ENCODE measurements at places on chromosomes 6 and 20.
A peak's percentile ranks its signal among the peaks of the same experiment; 100 is the strongest.

- DNase-seq, result no peak
Measured at GRCh38 chr20:58512808-58513552, 2.2 kb downstream of the APCDD1L start.

GRCh38 chr6:119552021-119552420 lies 202.5 kb upstream of the MAN1A1 start:
- DNase-seq, result no peak

- DNase-seq, result no peak
Measured at GRCh38 chr6:34190504-34191122, 44.7 kb upstream of the GRM4 start.

DNA sequence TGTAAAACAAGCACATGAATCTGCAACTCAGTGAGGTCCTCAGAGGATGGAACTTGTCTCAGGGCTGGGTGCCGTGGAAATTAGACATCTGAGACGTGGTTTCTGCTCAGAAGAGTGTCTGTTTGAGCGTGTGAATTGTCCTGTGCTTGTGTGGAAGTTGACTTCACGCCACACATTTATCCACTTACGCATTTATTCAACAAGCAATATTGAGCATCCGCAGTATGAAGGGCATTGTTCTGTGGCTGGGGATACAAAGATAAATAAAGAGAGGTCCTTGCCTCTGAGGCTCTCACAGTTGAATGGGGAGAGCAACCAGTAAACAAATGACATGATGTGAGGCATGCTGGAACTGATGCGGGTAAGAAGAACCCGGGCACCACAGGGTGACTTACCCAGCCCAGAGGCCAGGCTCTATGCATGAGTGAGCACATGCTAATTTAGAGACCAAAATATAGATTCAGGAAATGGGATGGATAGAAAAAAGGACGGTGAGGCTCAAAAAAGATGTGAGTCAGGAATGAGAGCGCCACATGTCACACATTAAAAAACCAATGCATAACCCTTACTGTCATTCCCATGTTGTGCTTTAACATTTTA lies 60.4 kb downstream of the SOBP start:
- DNase-seq, result no peak

DNA sequence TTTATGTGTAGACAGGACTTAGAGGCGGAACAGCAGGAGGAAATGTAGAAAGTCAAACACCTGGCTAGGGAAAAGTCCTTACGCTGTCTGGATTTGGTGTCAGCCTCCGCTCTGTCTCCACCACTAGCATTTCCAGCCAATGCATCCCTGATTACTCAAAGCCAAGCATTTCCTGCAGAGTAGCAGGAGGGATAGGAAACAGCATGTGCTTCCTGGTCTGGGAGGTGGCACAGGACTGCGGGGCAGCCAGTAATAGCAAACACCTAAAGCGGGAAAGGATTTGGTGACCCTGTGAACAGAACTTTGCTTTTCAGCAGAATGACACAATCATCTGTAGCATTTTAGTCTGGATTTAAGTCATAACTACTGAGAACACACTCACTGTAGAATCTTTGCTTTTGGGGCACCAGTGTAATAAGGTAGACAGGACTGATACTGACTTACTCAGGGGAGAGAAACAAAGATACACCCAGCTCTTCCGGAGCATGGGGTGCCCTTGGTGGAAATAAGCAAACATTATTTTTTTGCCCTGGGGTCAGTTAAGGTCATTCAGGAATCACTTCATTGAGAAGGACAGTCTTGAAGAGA lies 133.3 kb upstream of the AHI1 start:
- no peak for DNase-seq

DNA sequence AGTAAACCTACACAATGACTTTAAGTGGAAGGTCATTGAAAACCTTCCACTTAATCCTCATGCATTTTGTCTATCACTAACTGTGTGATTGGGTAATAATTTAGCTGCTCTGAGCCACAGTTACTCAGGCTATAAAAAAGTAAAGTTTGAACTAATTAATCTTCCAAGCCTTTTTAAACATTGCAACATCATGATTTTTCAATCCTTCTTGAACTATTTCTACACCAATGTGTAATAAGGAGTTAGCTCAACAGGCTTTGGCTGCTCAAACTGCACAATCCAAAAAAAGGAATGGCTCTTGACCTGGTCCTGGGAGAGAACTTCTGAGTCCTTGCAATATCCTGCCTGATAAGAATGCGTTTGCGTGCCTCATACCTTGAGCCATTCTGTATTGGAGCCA lies 34.8 kb upstream of the FILIP1 start:
- DNase-seq, result no peak

GRCh38 chr6:42509256-42509655 lies 54.6 kb upstream of the UBR2 start:
- no peak for DNase-seq

- no peak for DNase-seq
Measured at GRCh38 chr6:100093405-100093804, 99.4 kb upstream of the MCHR2 start.

DNA sequence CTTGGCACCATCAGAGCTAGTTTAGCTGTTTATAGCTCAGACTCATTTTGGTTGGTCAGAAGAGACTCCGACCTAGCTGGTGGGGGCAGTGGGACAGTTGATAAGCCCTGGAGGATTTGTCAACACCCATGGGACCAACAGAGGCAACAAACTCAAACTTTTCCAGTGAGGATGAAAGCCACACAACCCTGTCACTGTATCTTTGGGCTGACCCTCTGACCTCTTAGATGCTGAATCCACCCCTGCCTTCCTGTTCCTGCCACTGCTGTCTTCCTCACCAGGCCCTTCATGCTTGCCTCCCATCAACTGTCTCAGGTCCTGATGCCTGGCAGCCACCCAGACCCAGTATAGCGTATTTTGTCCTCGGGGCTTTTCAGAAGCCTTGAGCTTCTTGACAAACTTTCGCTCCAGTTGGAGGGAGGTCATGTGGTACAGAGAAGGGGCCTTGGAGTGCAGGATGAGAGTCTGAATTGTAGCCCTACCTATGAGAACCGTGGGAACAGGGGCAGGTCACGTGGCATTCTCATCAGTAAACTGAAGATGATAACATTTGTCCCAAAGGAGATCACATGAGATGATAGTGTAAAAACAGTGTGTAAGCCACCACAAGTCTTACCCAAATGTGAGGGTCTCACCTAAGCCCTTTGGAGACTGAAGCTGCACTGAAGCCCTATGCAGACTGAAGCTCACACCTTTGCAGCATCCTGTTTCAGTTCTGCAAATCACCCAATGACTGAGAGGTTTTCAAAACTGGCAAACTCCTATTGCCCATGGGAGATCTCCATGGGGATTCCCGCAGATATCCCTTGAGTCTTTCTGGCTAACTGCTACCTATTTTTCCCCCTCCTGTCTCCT lies 72.0 kb upstream of the F13A1 start:
- no peak for DNase-seq

- DNase-seq, result peak; percentile 97
Measured at GRCh38 chr6:28985462-28986164, 19.5 kb downstream of the ZNF311 start.

- DNase-seq, result peak; percentile 52
Measured at GRCh38 chr6:13710552-13711323, 897 bp downstream of the RANBP9 start.
